ENCODE measurements at places on chromosomes 7 and 10.

- DNase-seq: no peak
Measured at GRCh38 chr10:18202680-18203460, 62.6 kb downstream of the CACNB2 start.

DNA sequence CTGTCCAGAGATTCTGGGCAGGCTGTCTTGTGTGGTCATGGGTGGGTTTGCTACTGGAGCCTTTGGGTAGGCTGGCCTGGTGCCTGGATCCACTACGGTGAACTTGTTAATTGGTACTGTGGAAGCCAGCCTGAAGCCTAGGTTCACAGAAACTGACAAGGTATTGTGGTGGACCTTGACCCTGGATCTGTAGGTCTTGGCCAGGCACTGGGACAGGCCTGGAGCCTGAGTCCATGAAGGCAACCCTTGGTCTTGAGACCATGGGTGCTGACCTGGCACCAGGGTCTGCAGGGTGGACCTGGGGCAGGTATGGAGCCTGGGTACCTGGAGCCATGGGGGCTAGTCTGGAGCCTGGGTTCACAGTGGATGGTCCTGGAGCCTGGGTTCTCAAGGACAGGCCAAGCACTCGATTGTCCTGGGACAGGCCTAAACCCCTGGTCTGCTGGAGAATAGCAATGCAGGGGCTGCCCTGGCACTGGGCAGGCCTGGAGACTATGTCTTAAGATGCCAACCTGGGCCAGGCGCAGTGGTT lies 85.8 kb downstream of the CCDC3 start:
- no peak for DNase-seq

DNA sequence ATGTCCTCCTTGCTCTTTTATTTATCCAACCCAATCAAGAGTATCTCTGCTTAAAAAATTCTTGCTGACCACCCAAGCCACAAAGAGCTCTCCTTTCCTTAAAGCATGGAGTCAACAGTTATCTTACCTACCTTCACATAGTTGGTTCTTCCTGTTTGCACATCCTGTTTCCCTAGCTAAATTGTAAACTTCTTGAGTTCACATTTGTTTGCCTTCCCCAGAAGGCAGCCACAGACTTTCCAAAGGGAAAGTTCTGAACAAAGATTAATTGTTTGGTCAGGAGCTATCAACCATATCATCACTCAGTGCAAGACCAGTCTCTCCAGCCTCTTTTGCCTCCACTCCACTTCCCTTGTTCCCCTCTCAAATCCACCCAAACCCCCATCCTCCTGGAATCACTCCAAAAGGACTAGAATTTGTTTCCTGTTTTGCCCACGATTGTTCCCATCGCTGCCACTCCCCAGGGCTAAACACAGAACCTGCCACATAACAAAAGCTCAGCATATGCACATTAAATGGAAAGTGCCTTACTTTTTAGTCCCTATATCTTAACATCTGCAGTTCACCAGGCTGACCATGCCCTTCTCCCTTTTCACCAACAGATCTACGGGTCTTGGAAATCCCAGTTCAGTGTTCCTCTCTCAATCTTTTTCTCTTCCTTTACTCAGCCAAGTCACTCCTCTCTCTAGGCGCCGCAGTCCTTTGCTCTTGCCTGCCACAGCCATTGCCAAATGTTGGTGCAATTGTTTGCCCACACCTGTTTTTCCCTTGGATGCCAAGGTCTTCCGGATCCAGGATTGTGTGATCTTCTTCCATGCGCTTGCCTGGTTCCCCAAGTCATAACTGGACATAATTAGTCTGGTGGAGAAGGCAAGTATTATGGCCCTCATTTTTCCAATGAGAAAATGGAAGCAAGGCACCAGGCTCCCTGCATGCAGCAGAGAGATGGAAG lies 265.5 kb downstream of the KCNMA1 start:
- no peak for DNase-seq

DNA sequence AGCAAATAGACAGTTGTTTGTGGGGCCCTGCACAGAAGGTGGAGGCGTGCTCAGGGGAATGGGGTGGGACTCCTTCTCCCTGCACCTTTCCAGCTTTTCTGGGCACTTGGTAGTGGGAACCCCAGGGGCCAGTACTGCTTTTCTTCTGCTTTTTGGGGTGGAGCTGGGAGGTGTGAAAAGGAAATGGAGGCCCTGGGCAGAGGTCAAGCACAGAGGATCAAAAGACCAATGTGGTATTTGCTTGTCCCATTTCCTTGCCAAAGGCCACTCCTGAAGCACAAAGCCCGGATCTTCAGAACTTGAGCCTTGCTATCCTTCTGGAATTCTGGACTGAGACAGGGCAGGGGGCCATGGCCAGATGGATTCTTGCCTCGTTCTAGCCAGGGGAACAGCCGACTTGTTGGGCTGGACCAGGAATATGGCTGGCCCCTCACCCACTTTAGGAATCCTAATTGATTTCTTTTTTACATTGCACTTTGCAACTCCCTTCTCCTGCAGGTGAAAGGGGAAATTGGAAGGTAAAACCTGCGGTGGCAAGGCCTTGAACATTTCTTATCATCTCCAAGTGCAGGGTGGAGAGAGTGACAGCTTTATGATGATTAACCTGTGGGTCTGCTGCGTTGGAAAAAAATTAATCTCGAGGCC lies 26.5 kb downstream of the ADRA2A start:
- DNase-seq: no peak

DNA sequence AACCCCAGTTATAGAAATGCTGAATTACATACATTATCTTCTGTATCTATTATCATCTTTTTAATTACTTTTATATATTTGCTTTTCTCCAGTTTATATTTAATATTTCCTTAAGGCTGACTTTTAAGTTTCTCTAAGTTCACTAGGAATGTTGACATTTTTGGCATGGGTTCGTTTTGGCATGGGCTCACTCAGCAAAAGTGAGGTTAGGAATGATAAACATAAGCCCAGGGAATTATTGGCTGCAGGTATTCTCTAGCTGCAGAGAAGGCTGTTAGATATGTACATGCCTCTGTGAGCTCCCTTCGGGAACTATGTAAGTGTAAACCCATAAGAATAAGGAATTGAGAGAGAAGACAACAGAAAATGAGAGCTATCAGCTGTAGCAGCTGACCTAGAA lies 63.6 kb upstream of the RAB18 start:
- no peak for DNase-seq

Measured in NCI-H1092 treated with DMSO at 0.1 percent for 48 hours (cell line).